ENCODE measurements at places on chromosomes 3 and 15.

GRCh38 chr3:15050405-15051092 lies 14.6 kb downstream of the MRPS25 start:
- no peak for DNase-seq

DNA sequence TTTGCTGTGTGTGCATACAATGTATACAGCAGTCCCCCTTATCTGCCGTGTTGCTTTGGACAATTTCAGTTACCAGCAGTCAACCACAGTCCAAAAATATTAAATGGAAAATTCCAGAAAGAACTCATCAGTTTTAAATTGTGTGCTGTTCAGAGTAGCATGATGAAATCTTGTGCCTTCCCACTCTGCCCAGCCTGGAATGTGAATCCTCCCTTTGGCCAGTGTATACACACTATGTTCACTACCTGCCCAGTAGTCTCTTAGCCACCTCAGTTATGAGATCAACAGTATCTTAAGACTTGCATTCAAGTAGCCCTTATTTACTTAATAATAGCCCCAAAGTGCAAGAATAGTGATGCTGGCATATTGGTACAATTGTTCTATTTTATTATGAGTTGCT lies 133.6 kb upstream of the ABHD17C start:
- no peak for DNase-seq

- DNase-seq, result no peak
These were observed 8.7 kb downstream of the DAZL start for GRCh38 chr3:16596352-16597032.

- DNase-seq, result no peak
These were observed 92.4 kb upstream of the TSC22D2 start for GRCh38 chr3:150315721-150316120.

GRCh38 chr15:94383041-94383440 lies 151.7 kb downstream of the MCTP2 start:
- DNase-seq, result no peak

GRCh38 chr3:84891851-84892250 lies 66.9 kb upstream of the CADM2 start:
- DNase-seq, result no peak

GRCh38 chr15:47820057-47820746 lies 102.9 kb downstream of the SEMA6D start:
- no peak for DNase-seq

- DNase-seq, result no peak
These were observed 454.1 kb upstream of the BCHE start for GRCh38 chr3:166291186-166291955.

GRCh38 chr3:144626835-144627234 lies 655.2 kb downstream of the DIPK2A start:
- no peak for DNase-seq

DNA sequence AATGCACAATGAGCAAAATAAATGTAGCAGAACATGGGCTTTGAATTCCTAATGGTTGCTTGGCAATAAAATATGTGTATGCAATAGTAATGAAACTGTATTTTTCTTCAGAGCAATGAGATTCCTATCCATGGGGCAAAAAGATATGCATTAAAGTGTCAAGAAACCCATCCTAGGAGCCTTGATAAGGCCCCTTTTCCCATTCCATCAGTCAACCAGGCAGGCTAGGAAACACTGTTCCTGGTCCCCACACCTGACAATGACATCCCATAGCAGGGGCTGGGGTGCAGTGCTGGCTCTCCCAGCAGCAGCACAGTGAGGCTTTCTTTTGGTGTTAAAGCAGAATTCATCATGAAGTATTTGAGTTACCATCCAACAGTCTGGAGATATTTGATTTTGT lies 113.3 kb upstream of the AGTR1 start:
- DNase-seq, result no peak

- DNase-seq, result no peak
These were observed 408.6 kb upstream of the PDZRN3 start for GRCh38 chr3:74033381-74033780.

DNA sequence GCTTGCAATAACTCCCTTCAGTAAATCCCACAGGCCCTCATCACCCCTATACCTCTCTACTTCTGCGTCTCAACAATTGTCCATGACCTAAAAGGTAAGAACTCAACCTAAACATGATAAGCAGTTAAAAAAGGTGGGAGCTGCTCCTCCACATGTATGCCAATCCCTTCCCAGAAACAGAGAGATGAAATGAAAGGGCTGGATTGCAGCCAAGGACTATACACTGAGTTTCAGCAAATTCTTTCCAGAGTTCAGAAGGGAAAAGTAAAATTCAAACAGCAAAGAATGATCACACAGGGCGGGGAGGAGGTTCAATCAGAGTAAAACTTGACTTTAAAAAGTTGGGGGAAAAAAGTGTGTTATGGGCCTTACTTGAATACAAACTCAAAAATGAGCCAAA lies 27.5 kb downstream of the PLOD2 start:
- DNase-seq, result no peak

- DNase-seq, result no peak
These were observed 155.1 kb upstream of the TBL1XR1 start for GRCh38 chr3:177352424-177352823.

DNA sequence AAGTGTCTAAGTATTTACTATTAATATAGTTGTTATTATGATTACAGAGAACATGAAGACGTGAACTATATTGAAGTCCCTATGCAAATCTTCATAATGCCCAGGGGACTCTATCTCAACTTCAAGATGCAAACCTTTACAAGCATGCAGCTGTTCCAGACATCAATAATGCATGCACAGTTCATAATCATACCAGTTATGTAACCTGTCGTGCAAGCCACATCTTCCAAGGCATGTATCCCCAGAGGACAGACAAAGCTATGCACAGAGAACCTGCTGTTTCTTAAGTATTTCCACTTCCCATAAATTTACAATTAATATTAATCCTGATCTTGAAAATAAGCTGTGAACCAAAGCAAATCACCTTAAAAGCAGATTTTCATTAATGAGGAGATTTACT lies 534.1 kb downstream of the TUSC7 start:
- no peak for DNase-seq

- peak; percentile 11 for DNase-seq
These were observed 28.8 kb upstream of the MAGEF1 start for GRCh38 chr3:184740509-184741258.

DNA sequence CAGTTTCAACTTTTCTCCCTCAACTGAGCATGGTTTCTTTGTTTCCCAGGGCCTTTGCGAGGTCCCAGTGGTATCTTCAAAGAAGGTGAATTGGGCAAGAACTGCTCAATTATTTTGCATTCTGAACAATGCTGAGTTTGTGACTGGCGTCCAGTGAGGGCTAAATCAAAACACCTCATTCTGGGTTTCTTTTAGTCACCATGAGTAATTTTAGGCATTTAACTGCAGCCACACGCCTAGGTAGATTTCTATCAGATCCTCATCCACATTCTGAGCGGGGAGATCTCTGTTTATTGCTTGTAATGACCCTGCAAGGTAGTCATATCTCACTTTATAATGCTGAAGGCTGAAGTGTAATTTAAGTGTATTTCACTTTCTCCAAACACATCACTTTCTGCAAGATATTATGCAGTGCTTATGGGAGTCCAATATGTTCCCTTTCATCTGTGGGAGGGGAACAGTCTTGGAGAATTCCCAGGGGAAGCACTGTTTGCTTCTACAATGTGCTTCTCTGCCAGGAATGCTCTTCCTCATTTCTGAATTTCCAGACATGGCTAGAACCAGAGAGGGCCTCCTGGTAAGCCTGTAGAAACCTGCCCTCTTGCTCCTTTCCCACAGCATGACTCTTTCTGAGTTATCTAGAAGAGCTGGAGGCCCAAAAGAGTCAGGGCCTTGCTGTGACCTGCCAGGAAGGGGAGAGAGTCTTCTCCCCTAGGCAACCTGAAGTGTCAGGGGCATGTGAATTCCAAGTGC lies 91.7 kb downstream of the FRMD4B start:
- no peak for DNase-seq

GRCh38 chr3:123798550-123798949 lies 85.6 kb downstream of the MYLK start:
- no peak for DNase-seq

- no peak for DNase-seq
These were observed 43.8 kb downstream of the SPATA16 start for GRCh38 chr3:173096994-173097785.

DNA sequence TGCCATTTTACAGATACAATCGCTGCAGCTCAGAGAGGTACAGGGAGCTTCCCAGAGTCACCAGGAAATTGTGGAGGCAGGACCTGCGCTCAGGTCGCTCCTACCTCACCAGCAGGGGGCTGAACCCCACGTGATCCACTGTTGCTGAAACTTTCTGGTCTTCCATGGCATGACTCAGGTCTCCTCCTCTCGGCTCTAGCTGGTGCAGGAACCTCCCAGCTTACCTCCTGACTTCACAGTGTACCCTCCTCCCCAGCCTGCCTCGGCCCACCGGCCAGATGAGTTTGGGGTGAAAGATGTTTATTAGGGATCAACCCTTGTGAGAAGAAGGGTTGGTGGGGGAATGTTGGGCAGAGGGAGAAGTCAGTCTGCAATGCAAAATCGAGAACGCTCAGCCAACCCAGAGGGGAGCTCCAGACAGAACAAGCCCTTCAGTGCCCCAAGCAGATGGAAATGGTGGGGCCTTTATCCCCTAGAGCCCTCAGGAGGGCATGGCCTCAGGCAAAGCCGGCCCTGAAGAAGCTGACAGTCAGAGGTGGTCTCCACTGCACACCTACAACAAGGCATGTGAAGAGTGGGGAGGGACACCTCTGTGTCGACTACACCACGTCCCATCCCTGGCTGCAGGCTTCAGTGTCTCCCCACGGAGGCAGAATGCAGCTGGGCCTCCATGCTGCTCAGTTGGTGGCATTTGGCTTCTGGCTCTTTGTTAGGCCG lies 118.6 kb upstream of the PRR20G start:
- peak; percentile 11 for DNase-seq

DNA sequence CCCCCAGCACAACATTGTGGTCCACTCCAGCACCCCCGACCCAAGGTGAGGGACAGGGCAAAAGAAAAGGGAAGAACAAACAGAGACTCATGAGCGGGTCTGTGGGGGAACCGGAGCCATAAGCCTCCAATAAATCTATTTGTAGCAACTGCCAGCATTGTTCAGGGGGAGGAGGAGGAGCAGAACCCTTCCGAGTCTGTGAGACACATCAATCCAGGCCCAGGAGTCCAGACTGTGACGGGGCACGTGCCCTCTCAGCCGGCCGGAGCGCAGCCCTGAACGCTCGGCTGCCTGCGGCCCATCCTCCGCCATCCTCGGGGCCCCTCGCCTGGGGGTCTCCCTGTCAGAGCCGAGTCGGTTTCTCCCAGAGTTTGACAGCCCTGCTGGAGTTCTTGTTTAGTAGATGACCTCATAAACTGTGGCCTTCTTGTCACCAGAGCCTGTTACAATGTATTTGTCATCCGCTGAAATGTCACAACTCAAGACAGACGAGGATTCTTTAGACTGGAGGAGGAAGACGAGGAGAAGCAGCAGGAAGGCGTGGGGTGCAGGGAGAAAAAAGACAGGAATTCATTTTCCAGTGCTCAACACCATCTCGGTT lies 47.9 kb downstream of the TLE3 start:
- no peak for DNase-seq

All from stimulated activated CD4-positive, alpha-beta T cell treated with anti-CD3 and anti-CD28 coated beads, Interleukin-4, amount 100 ng/mL, for 48 hours (primary cell).